ENCODE measurements at places on chromosomes 6 and 20.

DNA sequence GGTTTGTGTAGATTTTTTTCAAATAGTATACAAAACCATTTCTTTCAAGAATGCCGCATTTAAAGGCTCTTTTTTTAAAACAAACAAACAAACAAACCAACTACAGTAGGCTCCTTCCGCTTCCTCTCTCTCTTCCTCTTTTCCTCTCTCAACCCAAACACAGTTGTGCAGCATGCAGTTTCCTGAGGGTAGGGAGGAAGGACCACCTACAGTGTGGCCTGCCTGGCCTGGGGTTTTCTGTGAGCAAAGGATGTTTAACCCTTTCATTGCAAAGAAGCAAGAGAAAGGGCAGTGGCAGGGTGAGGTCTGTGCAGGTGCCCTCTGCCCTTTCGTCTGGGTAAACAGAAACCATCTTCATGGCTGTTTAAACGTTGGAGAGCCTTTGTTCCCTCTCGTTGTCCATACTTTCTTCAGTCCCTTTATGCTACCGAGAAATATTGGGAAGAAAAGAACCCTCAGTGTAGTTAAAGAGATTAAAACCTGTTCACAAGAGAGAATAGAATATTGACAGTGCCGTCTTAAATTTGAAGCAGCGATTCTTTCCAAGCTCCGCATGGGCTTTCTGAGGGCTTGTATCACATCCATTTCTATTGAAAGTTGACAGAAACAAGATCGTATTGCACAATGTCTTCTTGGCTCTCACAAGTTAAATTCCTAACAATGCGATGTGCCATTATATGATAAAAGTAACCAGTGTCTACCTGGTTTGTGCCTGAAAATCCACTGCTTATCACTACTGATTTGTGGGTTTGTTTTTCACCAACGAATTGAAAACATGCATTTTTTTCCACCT lies 215.5 kb upstream of the SNX9 start:
- DNase-seq = no peak

DNA sequence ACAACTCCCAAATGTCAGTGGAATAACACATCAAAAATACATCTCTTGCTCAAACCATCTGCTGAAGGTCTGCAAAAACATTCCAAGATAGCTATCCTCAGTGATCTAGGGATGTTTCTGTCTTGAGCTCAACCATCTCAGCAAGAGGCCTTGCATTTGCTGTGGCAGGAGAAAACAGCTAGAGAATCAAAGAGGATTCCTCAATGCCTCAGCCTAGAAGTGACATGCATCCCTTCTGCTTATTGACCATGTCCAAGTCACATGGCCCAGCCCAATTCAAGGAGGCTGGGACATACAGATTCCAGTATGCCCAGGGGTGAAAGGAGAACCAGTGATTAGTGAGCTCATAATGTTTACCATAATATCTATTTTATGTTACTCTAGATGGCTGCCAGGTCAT lies 269.5 kb downstream of the PLCB1 start:
- DNase-seq = peak; percentile 39

GRCh38 chr6:137923866-137924653 lies 57.0 kb downstream of the TNFAIP3 start:
- DNase-seq = peak; percentile 12

DNA sequence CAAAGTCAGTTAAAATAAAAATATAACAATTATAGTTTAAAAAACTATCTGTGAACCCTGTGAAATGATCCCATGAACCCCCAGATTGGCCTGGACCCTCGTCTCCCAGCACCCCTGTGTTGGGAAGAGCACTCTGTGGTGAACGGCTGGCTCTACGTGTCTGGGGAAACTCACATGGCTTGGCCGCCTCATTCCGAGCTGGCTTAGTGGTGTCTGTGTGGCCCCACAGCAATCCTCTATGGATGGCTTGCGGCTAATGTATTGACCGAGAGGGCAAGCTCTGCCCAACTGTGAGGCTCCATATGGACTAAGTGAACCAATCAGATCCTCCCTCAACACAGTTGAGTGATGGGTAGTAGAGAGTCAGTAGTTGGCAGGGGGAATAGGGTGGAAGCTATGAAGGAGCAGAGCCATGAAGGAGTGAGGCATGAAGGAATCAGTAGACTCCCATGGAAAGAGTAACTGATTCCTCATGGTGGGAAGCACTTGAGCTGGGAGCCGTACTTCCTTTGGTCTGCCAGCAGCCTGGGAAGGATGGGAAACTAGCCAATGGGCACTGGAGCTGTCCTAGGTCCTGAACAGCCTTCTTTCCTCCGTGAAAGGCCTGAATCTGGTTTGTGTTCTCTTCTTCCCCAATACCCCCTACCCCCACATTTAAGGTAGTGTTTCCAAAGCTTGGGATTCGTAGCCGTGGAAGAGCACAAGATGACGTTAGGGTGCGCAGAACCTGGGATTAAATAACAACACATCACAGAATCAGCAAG lies 21.6 kb upstream of the ZNF831 start:
- no peak for DNase-seq

DNA sequence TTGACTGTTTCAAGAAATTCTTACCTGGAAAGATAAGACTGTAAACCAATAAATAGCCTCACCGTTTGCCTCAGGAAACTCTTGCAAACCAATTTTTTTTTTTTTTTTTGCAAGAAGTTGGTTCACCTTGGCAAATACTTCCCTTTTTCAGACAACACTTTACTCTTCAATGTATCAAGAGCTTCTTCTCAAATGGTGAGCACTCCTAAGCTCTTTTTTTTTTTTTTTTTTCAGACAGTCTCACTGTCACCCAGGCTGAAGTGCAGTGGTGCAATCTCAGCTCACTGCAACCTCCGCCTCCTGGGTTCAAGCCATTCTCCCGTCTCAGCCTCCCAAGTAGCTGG lies 22.7 kb upstream of the SNTA1 start:
- DNase-seq = no peak

DNA sequence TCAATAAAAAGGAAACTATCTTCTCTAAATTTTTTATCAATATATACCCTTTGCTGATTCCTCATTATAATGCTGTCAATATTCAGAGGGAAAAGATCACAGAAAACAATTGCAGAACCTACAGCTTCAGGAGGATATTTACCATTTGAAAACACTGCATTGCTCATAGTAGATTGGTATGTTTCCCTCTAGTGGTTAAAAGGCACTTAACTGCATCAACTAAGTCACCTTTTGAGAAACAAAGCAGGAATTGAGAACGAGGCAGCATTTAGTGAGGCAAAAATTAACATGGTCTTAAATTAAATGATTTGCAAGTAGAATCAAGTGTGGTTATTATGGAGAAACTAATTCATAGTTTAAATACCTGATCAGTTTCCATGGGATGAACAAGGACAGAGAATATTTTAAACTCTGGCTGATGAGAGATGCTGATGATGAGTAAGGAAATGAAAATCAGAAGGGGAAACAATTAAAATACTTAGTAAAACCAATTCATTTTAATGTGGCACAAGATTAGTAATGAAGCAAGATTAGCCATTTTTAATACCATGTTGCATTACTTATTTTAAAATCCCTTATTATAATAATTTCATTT lies 642.1 kb downstream of the EPHA7 start:
- DNase-seq = peak; percentile 15

DNA sequence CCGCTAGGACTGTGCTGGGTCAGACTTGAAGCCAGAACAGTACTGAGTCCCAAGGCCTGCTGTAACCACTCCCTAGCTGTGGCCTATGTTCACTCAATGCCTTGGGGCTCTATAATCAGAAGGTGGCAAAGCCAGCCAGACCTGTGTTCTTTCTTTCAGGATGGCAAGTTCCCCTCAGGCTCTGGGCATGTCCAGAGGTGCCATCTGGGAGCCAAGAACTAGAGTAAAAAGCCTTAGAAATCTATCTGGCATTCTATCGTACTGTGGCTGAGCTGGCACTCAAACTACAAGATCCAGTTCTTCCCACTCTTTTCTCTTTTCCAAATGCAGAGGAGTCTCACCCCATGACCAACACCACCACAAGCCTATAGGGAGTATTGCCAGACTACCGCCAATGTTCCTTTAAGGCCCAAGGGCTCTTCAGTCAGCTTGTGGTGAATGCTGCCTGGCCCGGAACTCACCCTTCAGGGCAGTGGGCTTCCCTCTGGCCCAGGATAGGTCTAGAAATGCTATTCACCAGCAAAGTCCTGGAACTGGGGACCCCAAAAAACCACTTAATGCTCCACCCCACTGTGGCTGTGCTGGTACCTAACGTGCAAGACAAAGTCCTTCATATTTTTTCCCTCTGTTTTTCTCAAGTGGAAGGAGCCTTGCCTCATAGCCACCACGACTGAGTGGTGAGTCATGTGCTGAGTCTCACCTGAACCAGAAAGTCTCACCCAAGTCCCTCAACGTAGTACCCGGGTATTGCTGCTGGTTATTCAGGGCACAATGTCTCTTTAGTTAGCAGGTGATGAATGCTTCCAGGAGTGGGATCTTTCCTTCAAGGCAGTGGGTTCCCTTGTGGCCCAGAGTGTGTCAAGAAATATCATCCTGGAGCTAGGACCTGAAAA lies 8.6 kb upstream of the SIRPB2 start:
- DNase-seq = no peak

- DNase-seq = no peak
Observed at GRCh38 chr6:161889324-161889723, 615.5 kb upstream of the AGPAT4 start.

DNA sequence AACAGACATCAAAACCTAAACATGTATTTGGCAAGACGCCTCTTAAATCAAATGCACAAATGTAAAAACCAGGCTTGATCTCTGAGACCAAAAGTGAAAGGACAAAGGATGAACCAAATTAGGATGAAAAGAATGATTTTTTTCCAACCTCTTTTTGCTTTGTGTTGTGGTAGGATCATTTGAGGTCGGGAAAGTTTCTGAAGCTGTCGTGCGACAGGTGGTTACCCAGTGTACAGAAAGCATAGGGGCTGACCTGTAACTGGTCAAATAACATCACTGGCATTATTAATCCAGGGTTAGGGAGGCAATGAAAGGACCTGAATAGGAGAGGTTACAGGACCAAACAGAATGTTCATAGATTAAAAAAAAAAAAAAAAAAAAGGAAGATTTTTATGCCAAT lies 18.1 kb upstream of the NOL7 start:
- DNase-seq = no peak

- DNase-seq = peak; percentile 7
Observed at GRCh38 chr6:18741741-18742140, 354.6 kb downstream of the RNF144B start.

DNA sequence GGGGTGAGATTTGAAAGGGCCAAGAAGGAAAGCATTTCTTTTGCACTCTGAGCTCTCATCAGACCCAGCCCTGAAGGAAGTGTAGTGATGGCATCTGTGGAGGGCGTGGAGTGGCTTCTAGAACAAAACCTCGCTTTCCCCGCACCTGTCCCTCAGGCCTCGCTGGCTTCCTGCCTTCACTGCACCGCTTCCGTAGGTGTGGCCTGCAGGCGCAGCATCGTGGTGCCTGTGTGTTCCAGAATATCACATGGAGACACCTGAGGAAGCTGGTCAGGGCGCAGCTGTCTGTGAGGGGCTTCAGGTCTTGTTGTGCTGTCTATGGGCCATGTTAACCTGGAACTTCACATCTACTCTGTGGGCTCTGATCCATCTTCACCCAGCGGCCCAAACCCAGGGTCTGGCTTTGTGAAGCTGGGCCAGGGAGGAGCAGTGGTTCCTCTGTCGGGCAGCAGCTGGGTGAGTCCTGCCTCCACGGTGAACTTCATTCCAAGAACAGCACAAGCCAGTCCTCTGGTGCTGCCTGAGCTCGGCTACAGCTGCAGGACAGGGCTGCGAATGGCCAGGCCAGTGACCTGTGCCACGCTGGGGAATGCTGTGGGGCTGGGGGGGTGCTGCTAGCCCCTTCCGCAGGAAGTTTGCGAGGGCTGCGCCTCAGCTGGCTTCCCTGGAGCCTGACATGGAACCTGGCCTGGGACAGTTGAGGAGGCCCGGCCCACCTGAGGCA lies 40.9 kb downstream of the DSTN start:
- DNase-seq = peak; percentile 18

DNA sequence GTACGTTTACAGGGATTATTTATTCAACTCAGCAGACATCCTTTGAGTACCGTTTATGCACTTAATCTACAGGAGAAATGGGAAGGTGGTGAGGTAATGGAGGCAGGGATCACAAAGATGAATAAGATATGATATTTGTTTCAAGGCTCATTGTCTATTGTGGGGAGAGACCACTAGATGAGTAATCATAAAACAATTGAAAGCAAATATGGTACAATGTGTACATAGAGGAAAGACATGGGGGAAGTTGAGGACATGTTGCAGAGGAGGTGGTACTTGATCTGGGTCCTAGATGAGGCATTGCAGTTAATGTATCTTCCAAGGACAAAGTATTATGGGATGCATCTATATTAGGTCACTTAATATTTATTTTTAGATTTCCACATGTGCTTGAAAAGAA lies 13.7 kb upstream of the CDC5L start:
- no peak for DNase-seq

- DNase-seq = no peak
Observed at GRCh38 chr20:48819821-48820648, 7.8 kb downstream of the PREX1 start.

DNA sequence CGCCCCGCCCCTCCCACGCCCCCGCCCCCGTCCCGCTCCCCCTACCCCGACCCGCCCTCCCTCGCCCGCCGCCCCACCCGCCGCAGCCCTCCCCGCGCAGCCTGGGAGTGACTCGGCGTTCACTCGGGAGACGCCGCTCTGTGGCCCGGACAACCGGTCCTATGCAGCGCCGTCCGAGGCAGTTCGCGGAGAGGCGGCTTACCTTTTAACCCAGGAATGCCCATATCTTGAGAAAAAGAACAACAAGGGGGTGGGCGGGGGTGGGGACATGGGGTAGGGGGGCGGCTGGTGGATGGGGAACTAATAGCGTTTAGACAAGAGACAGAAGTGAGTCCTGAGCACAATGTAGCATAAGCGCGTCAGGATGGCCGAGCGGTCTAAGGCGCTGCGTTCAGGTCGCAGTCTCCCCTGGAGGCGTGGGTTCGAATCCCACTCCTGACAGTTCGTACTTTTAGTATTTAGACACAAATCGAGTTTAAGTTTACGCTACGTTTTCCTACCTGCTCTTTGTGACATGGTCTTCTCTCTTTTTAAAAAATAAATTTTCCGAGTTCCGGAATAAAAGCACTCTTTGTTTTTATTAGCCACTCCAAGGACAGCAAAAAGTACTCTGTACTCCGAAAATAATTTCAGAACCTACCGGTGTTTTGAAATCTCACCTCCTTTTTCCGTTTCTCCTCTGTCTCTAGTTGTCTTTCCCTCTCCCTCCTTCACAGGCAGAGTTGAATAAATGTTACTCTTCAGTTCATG lies 17.1 kb upstream of the HMGN4 start:
- DNase-seq = peak; percentile 86

GRCh38 chr6:5398530-5398929 lies 137.2 kb downstream of the FARS2 start:
- peak; percentile 61 for DNase-seq

GRCh38 chr6:170080828-170081371 lies 210.0 kb downstream of the DLL1 start:
- no peak for DNase-seq

DNA sequence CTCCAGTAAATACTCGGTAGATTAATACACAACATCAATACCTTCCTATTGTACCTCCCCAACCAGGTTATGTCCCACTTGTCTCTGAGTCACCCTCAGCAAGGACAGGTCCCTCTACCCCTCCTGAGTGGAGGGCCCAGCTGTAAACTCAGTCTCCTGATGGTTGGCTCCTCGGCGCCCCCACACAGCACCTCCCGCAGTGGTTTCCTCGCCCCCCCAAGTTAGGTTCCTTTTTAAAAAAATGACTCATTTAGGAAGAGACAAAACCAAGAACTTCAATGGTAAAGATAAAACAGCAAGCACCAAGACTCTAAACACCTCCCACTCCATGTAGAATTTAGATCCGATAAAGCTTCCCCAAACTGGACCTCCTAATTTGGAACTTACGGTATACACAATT lies 83.5 kb downstream of the TRERF1 start:
- no peak for DNase-seq

- no peak for DNase-seq
Observed at GRCh38 chr6:52389264-52389625, 27.3 kb downstream of the PAQR8 start.

Data from AG10803 (cell line).